CD4-positive, alpha-beta T cell treated with Interleukin-17A for 4 hours (primary cell): ENCODE measurements at places on chromosomes 7 and 10.

- DNase-seq: no peak
Observed at GRCh38 chr7:41977151-41977651, 259.8 kb downstream of the GLI3 start.

DNA sequence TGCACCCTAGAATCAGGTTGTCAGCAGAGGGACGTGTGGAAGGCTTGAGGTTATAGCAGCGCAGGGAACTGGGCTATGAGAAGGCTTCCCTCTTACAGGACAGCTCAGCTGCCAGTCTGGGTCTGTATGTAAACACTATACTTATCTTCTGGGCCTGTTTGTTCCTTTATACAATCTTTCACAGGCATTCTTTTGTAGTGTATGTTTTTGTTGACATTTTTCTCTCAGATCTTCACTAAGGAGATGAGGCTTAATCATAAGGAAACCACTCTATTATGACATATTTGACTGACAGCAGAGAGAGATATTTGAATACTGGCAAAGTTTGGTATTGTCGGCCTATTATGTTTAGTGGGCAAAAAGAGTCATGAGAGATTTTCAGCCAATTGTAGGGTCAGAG lies 929 bp downstream of the GBF1 start:
- no peak for DNase-seq

DNA sequence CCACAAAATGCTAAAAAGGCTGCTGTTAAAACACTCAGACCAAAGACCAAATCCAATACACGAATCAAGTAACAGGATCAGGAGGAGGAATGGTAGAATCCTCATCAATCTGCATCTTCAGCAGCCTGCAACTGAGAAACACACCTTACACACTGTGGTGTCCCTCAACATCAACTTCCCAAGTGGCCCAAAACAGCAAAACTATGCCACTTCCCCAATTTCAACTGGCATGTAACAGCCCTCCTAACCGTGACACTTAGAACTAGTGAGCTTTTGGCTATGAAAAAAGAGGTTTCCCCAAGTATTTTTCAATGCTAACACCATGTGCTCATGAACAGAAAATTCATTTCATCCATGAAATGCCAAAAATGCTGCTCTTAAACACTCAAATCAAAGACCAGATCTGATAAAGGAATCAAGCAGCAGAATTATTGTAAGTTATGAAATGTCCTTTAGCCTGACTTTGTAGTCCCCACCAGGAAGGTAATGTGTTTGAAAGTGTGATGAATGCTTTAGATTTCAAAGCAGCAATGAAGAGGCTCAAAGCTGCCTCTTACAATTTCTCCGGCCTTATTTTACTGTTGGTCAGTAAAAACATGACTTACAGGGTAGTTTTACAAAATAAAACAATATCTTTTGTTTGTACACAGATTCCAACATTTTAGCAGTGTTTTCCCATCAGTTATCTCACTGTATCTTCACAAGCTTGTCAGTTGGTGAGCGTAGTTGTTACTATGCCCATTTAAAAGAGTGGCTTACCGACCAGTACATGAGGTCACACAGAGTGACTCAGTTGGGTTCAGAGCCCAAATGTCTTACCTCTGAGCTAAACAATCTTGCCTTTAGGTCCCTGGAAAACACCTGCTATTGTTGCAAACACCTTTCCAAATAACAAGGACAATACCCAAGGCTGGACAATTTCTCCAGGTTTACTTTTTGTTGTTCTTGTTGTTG lies 65.7 kb upstream of the ASAH2 start:
- no peak for DNase-seq

- no peak for DNase-seq
Observed at GRCh38 chr7:45682836-45683555, 108.8 kb downstream of the ADCY1 start.

GRCh38 chr7:133512560-133512959 lies 259.7 kb downstream of the EXOC4 start:
- no peak for DNase-seq

DNA sequence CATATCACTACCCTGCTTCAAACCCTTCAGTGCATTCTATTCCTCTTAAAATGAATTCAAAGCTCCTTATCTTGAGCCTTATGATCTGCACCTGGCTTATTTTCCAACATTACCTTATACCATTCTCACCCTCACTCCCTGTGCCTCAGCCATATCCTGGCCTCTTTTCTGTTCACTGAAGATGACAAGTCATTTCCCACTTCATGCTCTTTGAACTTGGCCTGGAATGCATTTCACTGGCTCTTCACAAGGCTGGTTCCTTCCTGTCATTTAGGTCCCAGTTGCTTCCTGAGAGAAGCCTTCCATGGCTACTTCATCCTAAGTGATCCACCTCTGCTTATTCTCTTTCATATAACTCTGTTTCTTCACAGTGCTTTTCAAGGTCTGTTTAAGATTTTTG lies 3.2 kb upstream of the LIPF start:
- no peak for DNase-seq

DNA sequence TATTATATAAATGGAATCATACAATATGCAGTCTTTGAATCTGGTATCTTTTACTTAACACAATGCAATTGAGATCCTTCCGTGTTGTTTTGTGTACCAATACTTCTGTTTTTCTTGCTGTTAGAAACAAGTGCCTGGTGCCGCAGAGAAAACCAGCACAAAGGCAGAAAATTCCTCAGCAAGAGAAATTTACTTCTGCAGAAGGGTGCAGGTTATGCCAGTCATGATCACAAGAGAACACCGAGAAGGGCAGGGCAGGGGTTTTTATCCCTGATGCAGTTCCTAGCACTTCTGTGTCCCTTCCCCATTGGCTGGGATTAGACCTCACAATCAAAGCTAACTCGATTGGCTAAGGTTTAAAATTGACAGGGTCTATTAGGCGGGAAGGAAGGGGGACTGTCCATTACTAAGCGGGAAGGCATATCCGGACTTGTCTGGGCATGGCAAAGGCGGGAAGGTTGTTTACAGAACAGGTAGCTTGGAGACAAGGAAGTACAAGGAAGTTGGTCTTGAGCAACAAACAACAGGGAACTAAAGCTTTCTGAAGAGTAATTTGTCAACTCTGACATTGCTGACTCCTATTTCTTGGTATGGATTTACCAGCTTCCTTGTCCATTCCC lies 2.4 kb upstream of the ZNF33B start:
- DNase-seq: no peak

GRCh38 chr10:118472415-118473304 lies 122.8 kb downstream of the PRLHR start:
- no peak for DNase-seq

DNA sequence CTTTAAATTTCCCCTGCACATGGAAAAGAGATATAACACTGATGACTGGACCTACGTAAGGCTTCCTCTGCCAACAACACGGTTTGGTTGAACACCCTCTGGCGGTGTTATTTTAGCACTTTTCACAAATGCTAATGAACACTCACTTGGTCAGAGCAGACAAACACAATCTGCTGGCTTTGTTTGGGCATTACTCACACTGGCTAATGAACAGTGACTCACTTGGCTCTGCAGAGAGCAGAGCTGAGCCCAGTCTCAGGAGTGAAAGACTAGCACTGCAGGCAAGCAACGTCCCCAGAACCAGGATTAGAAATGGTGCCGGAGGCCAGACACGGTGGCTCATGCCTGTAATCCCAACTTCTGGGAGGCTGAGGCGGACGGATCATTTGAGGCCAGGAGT lies 430.8 kb downstream of the PLXNA4 start:
- DNase-seq: no peak

- no peak for DNase-seq
Observed at GRCh38 chr7:116342125-116342524, 131.8 kb downstream of the TES start.

- DNase-seq: peak; percentile 15
Observed at GRCh38 chr7:106866298-106867281, 1.5 kb downstream of the PIK3CG start.

GRCh38 chr10:15189133-15189885 lies 20.8 kb upstream of the NMT2 start:
- DNase-seq: no peak
